ENCODE measurements at places on chromosomes 3 and 15.

DNA sequence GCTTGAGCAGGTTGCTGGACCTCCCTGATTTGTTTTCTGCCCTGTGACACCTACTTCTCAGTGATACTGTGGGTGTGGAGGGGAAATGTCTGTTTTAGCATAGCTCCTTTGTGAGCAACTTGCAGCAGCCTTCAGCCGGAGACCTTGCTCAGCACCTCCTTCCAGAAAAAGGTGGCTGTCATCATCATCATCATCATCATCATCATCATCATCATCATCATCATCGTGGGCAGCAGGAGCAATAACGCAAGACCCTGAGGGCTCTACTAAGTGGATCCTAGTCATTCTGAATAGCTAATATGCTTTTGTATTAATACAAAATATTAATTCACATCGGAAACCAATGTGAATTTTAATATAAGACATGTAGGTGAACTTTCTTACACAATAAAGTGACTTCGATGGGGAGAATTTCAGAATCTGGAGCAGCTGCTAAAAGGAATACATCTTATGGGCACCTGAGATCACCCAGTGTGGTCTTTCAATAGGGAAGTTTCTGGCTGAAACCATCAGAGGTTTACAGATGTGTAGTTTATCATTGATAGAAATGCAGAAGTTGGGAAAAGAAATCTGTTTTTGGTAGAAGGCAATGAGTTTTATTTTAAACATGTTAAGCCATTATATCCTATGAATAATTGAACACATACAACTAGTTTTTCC is 8.6 kb downstream of the GABRR3 start:
- DNase-seq, result peak; percentile 22

DNA sequence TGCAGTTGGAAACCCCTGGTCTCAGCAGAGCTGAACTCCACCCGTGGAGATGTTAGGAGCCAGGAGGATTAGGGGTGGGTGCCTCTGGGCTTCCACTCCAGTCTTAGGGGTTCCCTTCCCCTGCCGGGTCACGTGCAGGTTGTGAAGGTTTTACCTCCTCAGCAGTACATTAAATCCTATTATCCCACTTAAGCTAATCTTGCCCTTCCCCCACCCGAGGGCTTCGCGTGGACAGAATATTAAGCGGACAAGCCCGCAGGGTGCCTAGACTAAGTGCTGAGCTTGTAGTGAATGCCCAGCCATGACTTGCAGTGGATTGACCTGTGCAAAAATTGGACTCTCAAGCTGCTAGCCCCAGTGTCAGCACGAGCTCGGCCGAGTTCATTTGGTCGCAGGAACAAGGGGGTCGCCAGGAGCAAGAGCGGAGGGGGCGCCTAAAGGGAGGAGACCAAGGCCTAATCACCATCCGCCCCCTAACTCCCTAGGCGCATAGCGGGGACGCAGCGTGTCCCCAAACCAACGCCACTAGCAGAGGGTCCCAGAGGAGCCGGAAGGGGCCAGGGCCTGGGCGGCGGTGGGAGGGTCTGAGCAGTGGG is 498 bp upstream of the SEMA4B start:
- DNase-seq, result no peak

GRCh38 chr3:74897006-74897405 is 282.5 kb upstream of the CNTN3 start:
- DNase-seq, result peak; percentile 21

GRCh38 chr3:99506-99905 is 97.1 kb upstream of the CHL1 start:
- DNase-seq, result no peak

GRCh38 chr15:41161336-41161735 is 45.3 kb upstream of the INO80 start:
- DNase-seq, result no peak

DNA sequence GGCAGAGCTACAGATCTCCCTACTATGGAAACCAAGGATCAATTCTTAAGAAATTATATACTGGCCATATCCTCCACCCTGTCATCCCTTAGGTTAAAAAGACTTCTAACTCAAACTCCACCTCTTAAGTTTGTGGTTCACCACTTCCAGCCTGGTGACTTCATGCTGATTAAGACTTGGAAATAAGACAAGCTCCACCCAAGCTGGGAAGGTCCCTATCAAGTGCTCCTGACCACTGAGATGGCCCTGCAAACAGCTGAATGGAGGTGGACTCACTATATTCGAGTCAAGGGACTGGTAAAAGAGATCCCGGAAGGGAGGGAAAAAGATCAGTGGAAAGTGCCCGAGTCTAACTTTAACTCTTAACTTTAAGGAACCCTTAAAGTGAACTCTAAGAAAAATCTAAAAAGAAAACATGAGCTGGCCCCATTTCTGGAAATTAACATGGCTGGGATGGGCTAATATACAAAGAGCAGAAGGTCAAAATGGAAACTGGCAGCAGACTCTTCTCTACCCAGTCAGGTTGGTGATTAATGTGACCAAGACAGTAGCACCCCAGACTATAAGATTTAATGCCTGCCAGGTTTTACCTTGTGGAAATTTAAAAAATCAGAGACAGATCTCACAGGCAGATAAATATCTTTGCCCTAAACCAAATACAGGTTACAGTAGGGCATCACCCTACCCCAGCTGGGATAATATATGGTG is 43.9 kb downstream of the PPCDC start:
- peak; percentile 95 for DNase-seq

DNA sequence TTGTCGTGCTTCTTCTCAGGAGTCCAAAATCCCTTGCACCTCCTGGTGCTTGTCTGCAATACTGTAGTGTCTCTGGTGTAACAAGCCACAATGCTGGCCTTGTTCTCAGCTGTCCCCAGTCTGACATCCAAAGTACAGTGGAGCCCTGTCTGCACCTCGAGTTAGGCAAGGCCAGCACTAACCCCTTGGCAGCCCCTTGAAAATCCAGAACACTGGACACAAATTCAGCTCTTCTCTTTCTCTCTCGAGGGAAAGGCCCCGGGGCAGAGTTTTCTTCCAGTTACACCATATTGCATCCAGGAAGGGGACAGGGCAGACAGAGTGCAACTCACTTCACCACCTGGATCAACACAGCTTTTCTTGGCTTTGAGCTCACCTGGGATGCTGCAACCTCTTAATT is 91.3 kb upstream of the ATP10A start:
- no peak for DNase-seq

DNA sequence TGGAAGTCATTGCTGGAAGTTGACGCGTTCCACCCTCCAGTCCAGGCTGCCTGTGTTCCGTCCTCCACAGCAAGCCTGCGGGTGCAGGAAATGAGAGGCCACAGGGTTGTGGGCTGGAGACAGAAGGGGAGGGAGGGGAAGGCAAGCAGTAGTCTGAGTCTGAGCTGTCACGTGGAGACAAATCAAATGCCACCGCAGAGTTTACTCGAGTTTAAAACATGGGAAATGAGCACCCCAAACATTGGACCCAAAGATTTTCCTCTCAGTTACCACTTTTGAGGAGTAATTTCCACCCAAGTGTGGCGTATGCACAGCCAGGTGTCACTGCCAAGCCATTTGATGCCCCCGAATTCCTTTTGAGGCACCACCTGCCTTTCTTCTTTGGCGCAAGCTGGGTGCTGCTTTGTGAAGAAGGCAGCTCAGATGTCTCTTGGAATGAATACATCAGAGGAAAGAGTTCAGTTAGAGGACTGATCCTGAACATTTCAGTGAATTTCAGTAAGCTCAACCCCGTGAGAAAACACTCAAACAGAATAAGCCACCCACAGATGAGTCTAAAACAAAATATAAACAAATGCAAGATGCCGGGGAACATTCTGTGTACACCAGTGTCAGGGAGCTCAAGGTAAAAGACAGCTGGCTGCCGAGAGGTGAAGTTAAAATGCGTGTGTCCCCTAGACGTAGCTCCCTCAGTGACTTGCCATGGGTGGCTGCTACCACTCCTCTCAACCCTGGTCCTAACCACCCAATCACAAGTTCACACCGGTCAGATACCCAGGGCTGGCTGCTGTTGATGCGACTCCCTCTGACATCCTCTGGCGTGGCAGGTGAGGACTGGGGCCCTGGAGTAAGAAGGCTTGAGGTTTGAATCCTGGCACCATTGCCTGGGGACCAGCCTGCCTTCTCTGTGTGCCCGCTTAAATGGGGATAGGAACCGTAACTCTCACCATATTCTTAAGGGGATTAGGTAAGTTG is 203.8 kb downstream of the UACA start:
- DNase-seq, result peak; percentile 12

Measured in OCI-M1 (cell line).